ENCODE measurements at places on chromosomes 6 and 20.

GRCh38 chr20:480044-480443 lies 17.7 kb upstream of the TBC1D20 start:
- DNase-seq = no peak

GRCh38 chr20:32249030-32249738 lies 28.3 kb upstream of the KIF3B start:
- DNase-seq = no peak

- DNase-seq = no peak
Observed at GRCh38 chr6:70391492-70391891, 21.8 kb upstream of the FAM135A start.

- DNase-seq = no peak
Observed at GRCh38 chr20:24936526-24937407, 12.3 kb upstream of the CST7 start.

DNA sequence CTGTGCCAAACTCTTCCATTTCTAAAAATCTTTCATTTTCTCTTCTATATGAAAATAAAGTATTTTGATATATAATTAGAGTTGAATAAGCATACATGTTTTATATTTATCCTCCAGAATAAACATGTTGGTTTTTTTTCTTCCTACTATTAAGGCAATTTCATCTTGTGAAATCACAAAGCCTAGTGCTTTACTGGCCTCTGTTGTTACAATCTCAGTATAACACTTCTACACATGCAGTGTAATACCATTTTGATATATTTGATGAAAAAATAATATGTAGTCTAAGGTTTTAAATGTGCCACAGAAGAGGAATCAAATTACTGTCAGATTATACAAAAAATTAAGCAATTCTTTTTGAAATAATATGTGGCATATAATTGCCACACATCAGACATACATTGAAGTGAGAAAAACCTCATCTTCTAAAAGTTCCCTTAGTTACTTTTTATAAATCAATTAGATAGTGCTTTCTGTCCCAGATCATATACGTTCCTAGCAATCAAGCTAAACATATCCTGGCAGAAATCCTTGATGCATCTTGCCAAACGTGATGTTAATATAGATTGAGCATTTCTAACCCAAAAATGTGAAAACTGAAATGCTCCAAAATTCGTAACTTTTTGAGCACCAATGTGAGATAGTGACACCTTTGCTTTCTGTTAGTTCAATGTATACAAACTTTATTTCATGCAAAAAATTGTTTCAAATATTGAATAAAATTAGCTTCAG lies 225.1 kb upstream of the MANEA start:
- DNase-seq = no peak
